ENCODE measurements at places on chromosomes 12 and 14.

GRCh38 chr12:62268956-62269355 is 8.8 kb downstream of the USP15 start:
- H3K36me3 ChIP-seq, result no peaks in the 10 kb centered on the region
- H3K27ac ChIP-seq, result no peak overlapping the region
- DNase-seq, result no peak

- no peak for DNase-seq
- H3K4me1 ChIP-seq, result peaks cover 8% of the 10 kb centered on the region
- no peak overlapping the region for H3K4me3 ChIP-seq
- no peaks in the 10 kb centered on the region for H3K36me3 ChIP-seq
- H3K27me3 ChIP-seq, result no peaks in the 10 kb centered on the region
These were observed 106.8 kb downstream of the CALM1 start for GRCh38 chr14:90503582-90503981.

DNA sequence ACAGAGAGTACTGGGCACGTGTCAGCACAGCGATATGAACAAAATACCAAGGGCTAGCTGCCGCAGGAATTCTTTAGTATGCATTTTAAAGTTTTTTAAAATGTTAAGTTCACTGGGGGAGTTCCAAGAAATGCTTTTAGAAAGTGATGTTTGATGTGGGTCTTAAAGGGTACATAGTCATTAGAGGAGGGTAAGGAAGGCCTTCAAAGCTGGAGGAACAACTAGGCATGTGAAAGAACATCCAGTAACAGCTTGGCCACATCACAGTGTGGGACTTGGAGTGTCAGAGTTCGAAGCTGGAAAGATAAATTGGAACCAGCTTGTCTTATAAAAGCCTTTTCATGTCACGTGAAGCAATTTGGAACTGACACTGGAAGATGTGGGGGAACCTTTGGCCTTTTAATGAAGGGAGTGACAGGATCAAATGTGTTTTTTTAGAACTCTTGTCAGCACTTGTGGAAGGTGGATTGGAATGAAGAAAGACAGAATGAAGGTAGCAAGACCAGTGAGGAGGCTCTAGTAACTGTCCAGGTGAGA is 57.7 kb downstream of the WDR20 start:
- H3K4me3 ChIP-seq, result no peak overlapping the region
- no peaks in the 10 kb centered on the region for H3K27me3 ChIP-seq
- DNase-seq, result no peak
- no peak overlapping the region for H3K27ac ChIP-seq
- peaks cover 9% of the 10 kb centered on the region for H3K4me1 ChIP-seq
- H3K36me3 ChIP-seq, result peaks cover 48% of the 10 kb centered on the region

- no peaks in the 10 kb centered on the region for H3K27me3 ChIP-seq
- H3K4me1 ChIP-seq, result no peaks in the 10 kb centered on the region
- H3K36me3 ChIP-seq, result no peaks in the 10 kb centered on the region
These were observed 6.1 kb upstream of the ALDH1L2 start for GRCh38 chr12:105090361-105090760.

DNA sequence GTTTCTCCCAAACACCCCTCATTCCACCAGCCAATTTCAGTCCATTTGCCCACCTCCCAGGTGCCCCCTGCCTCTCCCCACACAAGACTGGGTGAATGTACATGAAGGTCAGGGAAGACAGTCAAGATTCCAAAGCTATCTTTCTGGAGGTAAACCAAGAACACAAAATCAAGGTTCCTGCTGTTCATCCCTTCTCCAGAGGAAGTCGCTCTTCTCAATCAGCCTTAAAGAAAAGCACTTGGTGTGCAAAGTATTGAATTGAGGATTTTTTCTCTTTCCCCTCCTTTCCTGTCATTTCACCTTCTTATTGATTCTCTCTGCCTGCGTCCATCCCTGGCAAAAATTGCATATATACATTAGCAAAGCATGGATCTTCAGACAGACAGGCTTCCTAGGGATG is 4.5 kb downstream of the GRIN2B start:
- no peaks in the 10 kb centered on the region for H3K4me1 ChIP-seq
- no peak overlapping the region for H3K27ac ChIP-seq
- H3K4me3 ChIP-seq, result no peak overlapping the region
- peaks cover 24% of the 10 kb centered on the region for H3K27me3 ChIP-seq
- no peak for DNase-seq

- no peak overlapping the region for H3K27ac ChIP-seq
- no peaks in the 10 kb centered on the region for H3K4me1 ChIP-seq
- no peaks in the 10 kb centered on the region for H3K36me3 ChIP-seq
These were observed 146.4 kb upstream of the PRICKLE1 start for GRCh38 chr12:42735861-42736361.

DNA sequence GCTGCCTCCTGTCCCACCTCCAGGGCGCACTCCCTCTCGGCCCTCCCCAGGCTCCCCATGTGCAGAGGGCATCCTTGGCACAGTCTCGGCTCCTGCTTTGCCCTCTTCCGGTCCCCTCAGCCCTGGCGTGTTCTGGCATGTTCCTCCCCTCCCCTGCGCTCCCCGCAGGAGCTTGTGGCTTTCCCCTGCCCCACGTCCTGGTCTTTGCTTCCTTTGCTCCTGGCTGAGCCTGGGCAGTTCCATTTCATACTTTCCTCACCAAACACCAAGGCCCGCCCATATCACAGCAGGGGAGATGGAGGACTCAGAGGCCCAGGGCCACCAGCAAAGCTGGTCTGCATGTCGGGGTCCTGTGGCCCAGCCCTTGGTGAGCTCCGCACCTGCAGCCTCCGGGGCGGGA is 56.0 kb downstream of the FBRSL1 start:
- no peak for DNase-seq
- no peak overlapping the region for H3K27ac ChIP-seq
- peaks cover 7% of the 10 kb centered on the region for H3K36me3 ChIP-seq
- H3K27me3 ChIP-seq, result no peaks in the 10 kb centered on the region
- no peak overlapping the region for H3K4me3 ChIP-seq

All from T-cell (primary cell).